ENCODE measurements at places on chromosomes 5 and 9.

DNA sequence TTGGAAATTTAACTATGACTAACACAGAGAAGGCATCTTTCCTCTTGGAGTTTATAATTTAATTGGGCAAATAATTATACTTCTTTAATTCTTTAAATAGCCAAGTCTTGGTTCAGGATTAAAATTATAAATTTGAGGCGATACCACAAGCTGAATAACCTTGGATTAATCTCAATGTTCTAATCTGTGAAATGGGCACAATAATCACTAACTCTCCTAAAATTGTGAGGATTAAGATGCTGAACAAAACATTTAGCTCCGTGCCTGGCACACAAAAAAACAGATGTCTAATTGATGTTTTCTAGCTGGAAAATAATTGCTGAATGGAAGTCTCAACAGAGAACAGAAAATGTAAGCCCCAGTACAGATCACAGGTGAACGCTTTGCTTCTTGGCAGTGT is 69.7 kb upstream of the TRIM32 start:
- H3K36me3 ChIP-seq = no peaks in the 10 kb centered on the region
- no peak overlapping the region for H3K27ac ChIP-seq
- H3K4me3 ChIP-seq = no peak overlapping the region

- H3K36me3 ChIP-seq = no peaks in the 10 kb centered on the region
- peaks cover 20% of the 10 kb centered on the region for H3K4me1 ChIP-seq
- H3K27me3 ChIP-seq = no peaks in the 10 kb centered on the region
- 0 out of 2 replicates have a peak overlapping the region, but pooled peaks have one; percentile 2 for H3K4me3 ChIP-seq
Observed at GRCh38 chr9:36132086-36132485, 4.4 kb upstream of the GLIPR2 start.

DNA sequence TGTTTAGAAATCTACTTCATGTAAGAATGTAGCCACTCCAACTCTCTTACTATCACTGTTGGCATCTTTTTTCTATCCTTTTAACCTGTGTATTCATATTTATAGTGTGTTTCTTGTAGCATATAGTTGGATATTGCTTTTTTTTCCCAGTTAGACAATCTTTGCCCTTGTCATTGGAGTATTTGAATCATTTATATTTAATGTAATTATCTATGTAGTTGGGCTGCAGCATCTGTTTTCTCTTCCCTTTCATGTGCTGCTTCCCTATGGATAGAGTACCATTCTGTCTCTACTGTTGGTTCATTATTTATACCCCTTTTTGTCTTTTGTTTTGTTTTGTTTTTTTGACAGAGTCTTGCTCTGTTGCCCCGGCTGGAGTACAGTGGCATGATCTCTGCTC is 45.2 kb upstream of the PPP2CA start:
- DNase-seq = no peak
- no peaks in the 10 kb centered on the region for H3K27me3 ChIP-seq
- no peak overlapping the region for H3K27ac ChIP-seq
- no peaks in the 10 kb centered on the region for H3K36me3 ChIP-seq

DNA sequence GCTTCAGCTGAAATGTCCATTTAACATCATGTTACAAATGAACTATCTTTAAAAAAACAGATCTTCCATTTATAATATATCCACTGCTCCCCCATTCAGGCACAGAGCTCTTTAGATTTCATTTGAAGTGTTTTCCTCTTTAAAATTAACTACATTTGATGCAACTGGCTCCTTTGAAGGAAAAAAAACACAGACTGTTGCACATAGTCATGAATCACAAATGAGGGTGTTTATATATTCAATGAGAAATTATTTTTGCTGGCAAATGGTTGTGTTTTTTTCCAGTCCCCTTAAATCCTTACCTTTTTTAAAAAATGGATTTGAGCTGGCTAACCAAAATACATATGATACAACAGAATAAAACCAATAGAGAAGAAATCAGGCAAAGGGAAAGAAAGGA is 240.4 kb downstream of the FBXL7 start:
- H3K27me3 ChIP-seq = no peaks in the 10 kb centered on the region
- H3K4me3 ChIP-seq = no peak overlapping the region
- no peaks in the 10 kb centered on the region for H3K36me3 ChIP-seq
- DNase-seq = no peak
- no peaks in the 10 kb centered on the region for H3K4me1 ChIP-seq

All from PC-3 (cell line).